PC-9 (cell line): ENCODE measurements at places on chromosomes 7 and 10. TPM values are rescaled to one million over a fixed set of nuclear protein-coding genes. Genes with fewer than 3 reads are reported as not detected.

The NUB1 gene
- 63.8 and 80.6 TPM in 2 replicates for total RNA-seq

The HOXA11 gene
- total RNA-seq, result 0.26 and 0.43 TPM in 2 replicates

The DNAJC12 gene
- 0.33 TPM in 1 of 2 replicates, not detected in the other for total RNA-seq

The RUFY2 gene
- 26.7 and 30.5 TPM in 2 replicates for total RNA-seq

The SPACDR gene
- total RNA-seq, result 1.4 and 4.2 TPM in 2 replicates

The TRIM74 gene
- 1.2 and 2.6 TPM in 2 replicates for total RNA-seq

The CD36 gene
- total RNA-seq, result 0.28 and 1.3 TPM in 2 replicates

The PLEKHS1 gene
- total RNA-seq, result 2.9 and 4.9 TPM in 2 replicates

The COL1A2 gene
- total RNA-seq, result not detected in 2 replicates

The CYP2W1 gene
- 0.63 TPM in 1 of 2 replicates, not detected in the other for total RNA-seq

The NUTM2E gene
- 0.70 and 0.88 TPM in 2 replicates for total RNA-seq

The STEAP4 gene
- 10.3 and 12.1 TPM in 2 replicates for total RNA-seq

The IFIT2 gene
- 3.6 and 4.4 TPM in 2 replicates for total RNA-seq

The FGL2 gene
- total RNA-seq, result not detected in 2 replicates

The NAT16 gene
- not detected in 2 replicates for total RNA-seq

The POLD2 gene
- 217 and 249 TPM in 2 replicates for total RNA-seq

The TCERG1L gene
- not detected in 2 replicates for total RNA-seq

The PPP1R17 gene
- total RNA-seq, result not detected in 2 replicates

The ELMO1 gene
- total RNA-seq, result 4.8 and 5.0 TPM in 2 replicates

The C7orf57 gene
- total RNA-seq, result 0.90 and 2.5 TPM in 2 replicates

The WDFY4 gene
- not detected in 2 replicates for total RNA-seq

The HOXA5 gene
- total RNA-seq, result 0.63 and 1.0 TPM in 2 replicates

The KLF14 gene
- total RNA-seq, result not detected in 2 replicates

The TMEM225B gene
- total RNA-seq, result 1.5 and 1.8 TPM in 2 replicates

The SFRP4 gene
- total RNA-seq, result not detected in 2 replicates

The GNAI1 gene
- total RNA-seq, result 16.8 and 25.6 TPM in 2 replicates

The SMO gene
- total RNA-seq, result 1.2 and 1.9 TPM in 2 replicates

The RELN gene
- 0.08 and 0.48 TPM in 2 replicates for total RNA-seq

The ACTL6B gene
- total RNA-seq, result not detected in 2 replicates

The OPTN gene
- total RNA-seq, result 26.6 and 26.8 TPM in 2 replicates

The UTF1 gene
- total RNA-seq, result not detected in 2 replicates

The MYH16 gene
- total RNA-seq, result 11.7 and 18.0 TPM in 2 replicates

The HYAL4 gene
- total RNA-seq, result not detected in 2 replicates

The GIMAP7 gene
- total RNA-seq, result not detected in 2 replicates

The JCAD gene
- total RNA-seq, result 30.5 and 36.7 TPM in 2 replicates

The OR6B1 gene
- not detected in 2 replicates for total RNA-seq

The ACHE gene
- 0.28 and 0.35 TPM in 2 replicates for total RNA-seq

The HOXA1 gene
- total RNA-seq, result 2.0 and 2.2 TPM in 2 replicates

The TMEM26 gene
- not detected in 2 replicates for total RNA-seq

The PIP gene
- not detected in 2 replicates for total RNA-seq

The WEE2 gene
- total RNA-seq, result not detected in 2 replicates

The GTF2IRD1 gene
- 44.0 and 46.7 TPM in 2 replicates for total RNA-seq

The ADAMTS14 gene
- total RNA-seq, result 1.9 and 2.7 TPM in 2 replicates

The GPR141 gene
- not detected in 2 replicates for total RNA-seq

The PROSER2 gene
- 66.6 and 87.5 TPM in 2 replicates for total RNA-seq

The SLC18A3 gene
- total RNA-seq, result not detected in 2 replicates

The SKAP2 gene
- 59.2 and 74.9 TPM in 2 replicates for total RNA-seq

The HERPUD2 gene
- total RNA-seq, result 33.8 and 53.4 TPM in 2 replicates

The HOXA6 gene
- total RNA-seq, result 0.65 and 1.2 TPM in 2 replicates

The SDK1 gene
- total RNA-seq, result not detected in 2 replicates

The ANKRD7 gene
- total RNA-seq, result 2.4 and 6.9 TPM in 2 replicates

The FRAT1 gene
- total RNA-seq, result 2.4 and 2.7 TPM in 2 replicates

The LRRC17 gene
- not detected in 2 replicates for total RNA-seq

The AKR1C4 gene
- total RNA-seq, result not detected in 2 replicates

The CYREN gene
- total RNA-seq, result 70.5 and 76.0 TPM in 2 replicates

The HHEX gene
- total RNA-seq, result 5.8 and 7.8 TPM in 2 replicates

The KNDC1 gene
- total RNA-seq, result 1.2 and 1.7 TPM in 2 replicates

The SORBS1 gene
- total RNA-seq, result 5.0 and 5.5 TPM in 2 replicates
